ENCODE measurements at places on chromosomes 16 and 17.
A peak's percentile ranks its signal among the peaks of the same experiment; 100 is the strongest.

DNA sequence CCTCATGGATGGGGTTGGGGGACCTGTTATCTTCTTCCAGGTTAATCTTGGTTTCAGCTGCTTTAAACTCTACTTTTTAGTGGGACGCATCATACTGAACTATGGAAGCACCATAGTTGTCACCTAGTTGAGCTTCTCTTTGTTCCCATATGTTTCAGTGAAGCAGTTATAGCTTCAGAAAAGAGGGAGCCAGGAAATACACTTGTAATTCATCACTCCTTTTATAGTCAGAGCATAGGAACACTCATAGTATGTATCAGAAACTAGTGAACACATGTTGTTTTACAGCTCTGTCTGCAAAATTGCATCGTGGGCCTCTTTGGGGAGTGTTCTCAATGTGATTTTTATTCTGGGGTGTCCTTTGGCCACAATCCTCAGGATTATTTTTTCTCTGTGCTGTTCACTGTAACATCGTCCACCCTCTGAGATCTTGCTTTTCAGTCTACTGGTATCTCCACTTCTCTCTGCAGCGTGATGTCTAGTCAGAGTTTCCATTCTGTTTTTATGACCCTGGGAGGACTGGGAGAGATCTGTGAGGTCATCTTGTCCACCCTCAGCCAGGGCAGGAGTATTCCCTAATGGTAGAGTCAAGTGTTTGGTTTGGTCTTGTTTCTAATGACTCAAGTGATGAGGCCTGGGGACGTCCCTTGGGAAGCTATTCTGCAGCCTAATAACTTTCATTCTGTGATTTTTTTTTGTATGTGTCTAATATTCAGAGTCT is 585.4 kb downstream of the WWOX start:
- DNase-seq: no peak

DNA sequence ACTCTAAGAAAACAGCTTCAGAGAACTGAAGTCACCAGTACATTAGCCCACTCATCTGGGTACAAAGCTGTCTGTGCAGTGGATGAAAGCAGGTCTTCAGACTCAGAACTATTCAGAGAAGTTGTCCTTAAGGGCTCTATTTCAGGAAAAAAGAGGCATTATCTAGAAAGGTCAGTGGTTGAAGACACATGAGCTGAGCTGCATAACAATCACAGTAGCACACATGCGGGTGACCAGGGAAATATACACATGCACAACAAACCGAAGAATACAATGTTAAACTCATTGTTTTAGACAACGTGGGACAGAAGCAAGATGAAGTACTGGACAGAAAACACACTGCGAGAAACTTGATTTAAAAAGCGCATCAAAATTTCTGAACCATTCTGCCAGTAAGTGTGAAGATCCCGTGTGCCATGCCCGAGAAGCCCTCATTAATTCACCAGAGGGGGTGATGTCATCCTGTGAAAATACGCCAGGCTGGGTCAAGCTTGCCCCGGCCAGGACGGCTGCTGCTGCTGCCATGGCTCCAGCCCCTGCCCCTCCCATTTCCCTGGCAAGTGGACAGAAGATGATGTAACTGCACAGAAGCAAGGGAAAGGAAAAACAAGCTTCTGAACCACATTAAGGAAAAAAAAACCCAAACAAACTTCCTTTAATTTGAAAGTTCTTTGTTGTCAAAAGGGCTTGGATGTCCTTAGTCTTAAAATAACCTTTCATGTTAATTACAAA is 10.1 kb downstream of the DYNC1LI2 start:
- peak; percentile 15 for DNase-seq

DNA sequence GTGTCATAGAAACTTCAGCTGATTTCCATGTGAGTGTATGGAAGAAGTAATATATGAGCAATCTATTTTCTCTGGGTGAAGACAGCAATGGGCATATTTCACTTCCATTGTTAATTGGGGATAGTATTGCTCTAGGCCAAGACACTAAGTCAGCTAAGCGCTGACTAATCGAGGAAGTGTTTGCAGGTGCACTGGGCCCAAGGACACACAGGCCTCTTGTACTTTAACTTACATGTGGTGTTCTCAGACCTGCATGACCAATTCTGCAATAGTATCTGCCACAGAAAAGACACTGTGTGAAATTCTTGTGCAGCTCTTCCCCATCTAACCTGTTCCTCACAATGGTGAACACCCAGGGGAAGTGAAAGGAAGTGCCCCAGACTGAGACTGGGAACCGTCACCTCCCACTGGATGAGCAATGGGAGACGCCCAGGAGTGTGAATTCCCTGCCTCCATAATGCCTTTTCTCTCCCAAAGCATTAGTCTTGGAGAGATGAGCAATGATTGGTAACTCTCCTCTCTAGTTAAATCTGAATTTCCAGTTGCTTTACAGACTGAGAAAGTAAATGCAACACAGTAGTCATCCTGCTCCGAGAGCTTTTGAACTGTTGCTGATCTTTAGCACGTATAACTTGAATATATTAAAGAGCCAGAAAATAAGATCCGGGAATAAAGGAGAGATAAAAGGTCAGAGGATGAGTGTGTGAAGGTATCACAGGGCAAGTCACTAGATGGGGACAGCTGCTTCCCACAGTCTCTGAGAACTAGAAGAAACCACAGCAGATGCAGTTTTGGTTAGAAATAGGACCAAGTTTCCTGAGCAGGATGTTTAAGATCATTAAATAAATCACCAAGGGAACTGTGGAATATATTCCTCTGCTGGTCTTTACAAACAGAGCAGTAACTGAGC is 82.6 kb downstream of the CDK5R1 start:
- peak; percentile 10 for DNase-seq

DNA sequence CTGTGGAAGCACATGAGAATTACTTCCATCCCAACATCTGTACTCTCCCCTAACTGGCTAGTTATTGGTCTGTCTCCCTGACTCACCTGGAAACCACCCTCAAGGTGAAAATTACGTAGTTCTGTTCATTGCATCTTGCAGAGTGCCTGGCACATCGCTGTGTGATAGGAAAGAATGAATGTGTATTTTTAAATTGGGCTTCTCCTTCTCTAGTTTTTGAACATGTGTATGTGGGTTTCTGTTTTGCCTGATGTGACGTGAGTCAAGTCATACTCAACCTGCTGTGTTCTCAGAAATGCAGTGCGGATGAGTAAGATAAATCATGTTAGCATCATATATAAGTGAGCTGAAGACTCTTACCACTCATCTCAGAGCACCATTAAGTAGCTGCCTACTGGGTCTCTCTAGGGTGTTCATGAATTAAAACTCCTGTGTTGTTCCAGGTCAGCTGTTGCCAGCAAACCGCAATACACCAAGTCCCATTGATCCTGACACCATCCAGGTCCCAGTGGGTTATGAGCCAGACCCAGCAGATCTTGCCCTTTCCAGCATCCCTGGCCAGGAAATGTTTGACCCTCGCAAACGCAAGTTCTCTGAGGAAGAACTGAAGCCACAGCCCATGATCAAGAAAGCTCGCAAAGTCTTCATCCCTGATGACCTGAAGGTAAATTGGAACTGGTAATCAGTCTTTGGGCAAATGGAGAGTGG is 50.2 kb downstream of the HLF start:
- no peak for DNase-seq

DNA sequence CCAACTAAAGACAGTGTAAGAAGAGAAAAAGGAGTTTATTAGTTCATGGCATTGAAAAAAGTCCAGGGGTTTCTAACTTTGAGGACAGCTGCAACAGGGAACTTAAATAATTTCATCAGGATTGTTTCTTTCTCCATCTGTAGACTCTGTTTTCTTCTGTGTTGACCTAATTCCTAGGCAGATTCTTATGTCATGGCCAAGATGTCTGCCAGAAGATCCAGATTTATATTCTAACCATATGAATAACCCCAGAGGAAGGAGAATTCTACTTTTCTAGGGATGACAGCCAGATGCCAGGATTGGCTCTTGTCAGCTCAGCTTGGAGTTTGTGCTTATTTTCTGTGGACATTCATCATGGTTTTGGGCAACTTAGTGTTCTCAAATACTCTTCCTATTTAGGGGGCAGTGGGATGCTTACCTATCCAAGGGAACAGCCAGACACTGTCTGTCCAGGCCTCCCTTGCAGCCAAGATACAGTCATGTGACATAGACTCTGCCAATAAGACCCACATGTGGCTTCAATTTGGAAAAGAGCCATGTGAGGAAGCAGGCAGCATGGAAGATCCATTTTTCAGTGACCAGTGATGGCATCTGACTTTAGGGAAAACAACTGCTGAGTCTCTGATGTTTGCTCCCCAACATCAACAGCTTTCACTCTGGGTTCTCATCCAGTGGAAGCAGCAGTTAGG is 18.2 kb downstream of the PCTP start:
- no peak for DNase-seq

DNA sequence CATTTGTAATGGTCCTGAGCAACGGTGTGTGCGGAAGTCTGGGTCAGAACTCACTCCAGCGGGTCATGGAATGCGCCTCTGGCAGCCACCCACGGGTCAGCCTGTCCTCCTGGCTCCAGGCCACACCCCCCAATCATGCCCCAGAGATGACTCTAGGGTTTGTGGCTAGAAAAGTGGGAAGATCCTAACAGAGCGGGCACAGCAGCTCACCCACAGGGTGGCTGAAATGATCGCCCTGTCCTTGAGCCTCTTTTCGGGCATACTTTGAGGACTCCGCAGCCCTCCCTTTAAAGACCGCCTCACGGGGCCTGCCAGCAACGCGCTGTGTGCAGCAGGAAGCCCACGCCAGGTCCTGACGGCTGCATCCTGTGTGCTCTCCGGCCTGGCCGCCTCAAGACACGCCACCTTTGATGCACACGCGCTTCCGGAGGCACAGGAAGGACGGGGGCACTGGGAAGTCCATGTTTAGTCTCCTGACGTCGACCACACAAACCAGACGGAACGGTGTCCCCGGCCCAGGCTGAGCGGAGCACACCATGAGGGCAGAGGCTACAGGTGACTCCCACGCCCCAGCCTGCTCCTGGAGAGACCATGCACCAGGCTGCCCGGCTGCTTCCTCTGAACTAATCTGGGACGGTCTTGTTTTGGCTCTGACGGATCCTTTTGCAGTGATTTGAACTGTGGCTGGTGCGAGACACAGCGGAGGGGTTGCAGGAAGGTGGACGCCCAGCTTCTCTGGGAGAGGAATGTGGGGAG is 92.9 kb downstream of the TBC1D16 start:
- no peak for DNase-seq

DNA sequence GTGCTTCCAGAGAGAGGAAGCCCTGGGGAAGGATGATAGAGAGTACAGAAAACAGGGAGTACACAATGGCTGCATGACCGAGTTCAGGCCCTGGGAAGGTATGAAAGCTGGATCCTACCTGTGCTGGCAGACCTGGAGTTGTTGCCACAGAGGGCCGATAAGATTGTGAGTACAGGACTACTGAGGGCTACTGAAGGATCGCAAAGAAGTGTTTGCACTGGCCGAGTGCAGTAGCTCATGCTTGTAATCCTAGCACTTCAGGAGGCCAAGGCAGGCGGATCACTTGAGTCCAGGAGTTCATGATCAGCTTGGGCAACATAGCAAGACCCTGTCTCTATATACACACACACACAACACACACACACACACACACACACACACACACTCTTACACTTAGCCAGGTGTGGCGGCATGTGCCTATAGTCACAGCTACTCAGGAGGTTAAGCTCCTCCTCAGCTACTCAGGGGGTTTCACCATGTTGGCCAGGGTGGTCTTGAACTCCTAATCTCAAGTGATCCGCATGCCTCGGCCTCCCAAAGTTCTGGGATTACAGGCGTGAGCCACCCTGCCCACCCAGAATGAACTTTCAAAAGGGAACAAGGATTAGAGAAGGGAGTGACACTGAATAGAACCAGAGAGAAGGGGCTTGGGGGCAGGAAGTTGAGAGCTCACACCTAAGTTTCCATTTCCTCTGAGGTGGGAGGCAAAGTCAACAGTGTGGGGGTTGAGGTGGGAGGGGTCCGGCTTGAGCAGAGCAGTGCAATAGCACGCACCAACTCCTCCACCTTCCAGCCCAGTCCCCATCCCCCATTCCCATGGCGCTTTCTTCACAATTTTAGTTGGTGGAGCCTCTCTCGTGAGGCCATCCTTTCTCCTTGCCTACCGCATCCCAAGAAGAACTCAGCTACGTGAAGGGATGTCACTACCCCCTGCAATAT is 7.5 kb downstream of the SCIMP start:
- no peak for DNase-seq

DNA sequence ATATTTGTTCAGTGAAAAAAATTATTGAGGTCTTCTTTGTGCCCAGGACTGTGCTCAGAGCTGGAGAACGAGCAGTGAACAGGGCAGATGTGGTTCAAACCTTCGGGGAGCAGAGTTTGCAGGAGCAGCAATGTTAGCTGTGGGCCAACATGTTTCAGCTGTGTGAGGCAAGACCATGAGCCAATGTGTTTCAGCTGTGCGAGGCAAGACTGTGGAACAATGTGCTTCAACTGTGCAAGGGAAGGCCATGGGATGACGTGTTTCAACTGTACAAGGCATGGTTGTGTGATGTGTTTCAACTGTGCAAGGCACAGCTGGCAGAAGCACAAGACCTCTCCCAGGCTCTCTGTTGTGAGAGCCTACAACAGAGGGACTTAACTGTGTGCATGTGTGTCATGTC is 35.2 kb upstream of the SDK2 start:
- no peak for DNase-seq

DNA sequence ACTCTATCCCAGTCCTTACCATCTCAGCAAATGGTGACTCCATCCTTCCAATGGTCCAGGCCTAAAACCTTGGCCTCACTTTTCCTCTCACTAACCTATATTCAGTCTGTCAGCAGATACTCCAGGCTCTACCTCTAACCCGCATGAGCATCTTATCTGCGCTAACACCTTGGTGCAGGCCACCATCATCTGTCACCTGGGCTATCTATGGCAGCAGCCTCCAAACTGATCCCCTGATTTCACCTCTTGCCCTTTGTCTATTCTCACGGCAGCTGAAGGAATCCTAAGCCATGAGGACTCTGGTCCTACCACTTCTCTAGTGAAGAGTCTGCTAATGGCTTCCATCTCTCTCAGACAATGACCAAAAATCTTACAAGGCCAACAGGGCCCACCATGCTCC is 57.9 kb upstream of the CCL1 start:
- no peak for DNase-seq

- no peak for DNase-seq
Measured at GRCh38 chr16:3212006-3212405, 23.0 kb downstream of the ZNF200 start.

- no peak for DNase-seq
Measured at GRCh38 chr17:18987230-18987610, 17.3 kb downstream of the FAM83G start.

DNA sequence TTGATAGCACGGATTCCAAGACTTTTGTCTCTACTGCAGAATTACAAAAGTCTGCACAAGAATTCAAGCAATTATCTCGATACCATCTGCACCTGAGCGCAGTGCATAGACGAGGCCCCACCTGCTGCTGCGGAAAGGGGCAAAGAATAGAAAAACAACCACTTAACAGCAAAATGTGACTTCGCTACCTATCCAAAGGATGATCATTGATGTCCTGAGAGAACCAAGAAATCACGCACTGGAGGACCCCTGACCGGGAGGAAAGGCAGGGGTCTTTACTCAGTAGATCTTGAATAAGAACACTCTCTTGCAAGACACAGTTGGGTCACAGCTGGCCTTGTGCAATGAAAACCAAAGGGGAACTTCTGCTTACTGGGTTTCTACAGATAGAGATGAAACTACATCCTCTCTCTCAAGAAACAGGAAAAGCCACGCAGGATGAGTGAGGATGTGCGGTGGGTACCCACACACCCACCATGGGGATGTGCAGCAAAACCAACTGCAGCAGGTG is 147.4 kb upstream of the RPH3AL start:
- DNase-seq: no peak

All from RKO (cell line).